ENCODE measurements at places on chromosomes 3 and 15. TPM values are rescaled to one million over a fixed set of nuclear protein-coding genes. Genes with fewer than 3 reads are reported as not detected.
A peak's percentile ranks its signal among the peaks of the same experiment; 100 is the strongest.

GRCh38 chr15:42215913-42216829 is 8.1 kb upstream of the VPS39 start:
- peak; percentile 18 for DNase-seq
- H3K4me1 ChIP-seq = no peaks in the 10 kb centered on the region
- H3K36me3 ChIP-seq = peaks cover 63% of the 10 kb centered on the region

DNA sequence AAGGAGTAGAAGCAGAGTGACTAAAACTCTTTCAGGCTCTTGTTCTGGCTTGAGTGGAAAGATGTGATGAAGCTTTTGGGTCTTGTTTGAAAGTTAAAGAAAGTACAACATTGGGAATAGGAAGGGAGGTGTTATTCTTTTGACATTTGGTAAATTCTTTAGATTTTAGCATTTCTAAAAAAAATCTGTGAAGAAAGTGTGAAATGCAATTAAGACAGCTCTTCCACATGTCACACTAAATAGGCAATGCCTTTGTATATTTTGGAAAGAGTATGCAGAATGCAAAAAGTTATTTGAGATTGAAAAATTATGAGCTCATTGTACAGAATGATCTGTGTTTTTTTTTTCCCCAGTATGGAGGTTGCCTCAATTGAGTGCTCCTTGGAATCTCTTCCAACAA is 532.2 kb upstream of the DPPA4 start:
- DNase-seq = no peak
- no peaks in the 10 kb centered on the region for H3K4me1 ChIP-seq
- no peaks in the 10 kb centered on the region for H3K36me3 ChIP-seq
- H3K27ac ChIP-seq = no peak overlapping the region

- H3K4me1 ChIP-seq = no peaks in the 10 kb centered on the region
- H3K36me3 ChIP-seq = no peaks in the 10 kb centered on the region
- DNase-seq = peak; percentile 19
- peak overlapping the region; percentile 89 for H3K4me3 ChIP-seq
- no peak overlapping the region for H3K27ac ChIP-seq
These were observed 598 bp upstream of the GMNC start for GRCh38 chr3:190863119-190863465.

GRCh38 chr15:31435912-31436628 is 109.4 kb downstream of the KLF13 start:
- H3K27me3 ChIP-seq = no peaks in the 10 kb centered on the region
- H3K27ac ChIP-seq = no peak overlapping the region
- H3K36me3 ChIP-seq = no peaks in the 10 kb centered on the region
- no peak overlapping the region for H3K4me3 ChIP-seq
- H3K4me1 ChIP-seq = peaks cover 15% of the 10 kb centered on the region

Gene UROC1
- not detected for total RNA-seq

DNA sequence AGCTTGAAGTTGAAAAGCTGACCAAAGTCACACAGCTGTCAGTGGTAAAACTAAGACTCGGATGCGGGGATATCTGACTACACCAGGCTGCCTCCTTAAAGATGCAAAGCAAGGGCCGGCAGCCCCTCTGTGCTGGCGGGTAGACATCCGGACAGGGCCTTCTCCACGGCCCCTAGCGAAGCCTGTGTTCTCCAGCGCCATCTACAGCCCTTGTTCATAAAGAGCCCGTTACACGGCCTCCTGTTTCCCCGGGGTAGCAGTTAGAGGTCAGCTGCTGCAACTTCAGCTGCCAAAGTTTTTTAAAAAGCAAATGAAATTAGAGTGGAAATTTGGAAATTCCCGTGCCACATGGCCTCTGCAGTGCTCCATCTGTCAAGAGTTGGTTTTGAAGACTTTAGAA is 383.0 kb downstream of the TBL1XR1 start:
- H3K36me3 ChIP-seq = no peaks in the 10 kb centered on the region
- no peaks in the 10 kb centered on the region for H3K27me3 ChIP-seq
- DNase-seq = peak; percentile 78
- no peak overlapping the region for H3K4me3 ChIP-seq
- no peaks in the 10 kb centered on the region for H3K4me1 ChIP-seq

GRCh38 chr3:152060701-152061100 is 187.3 kb downstream of the SUCNR1 start:
- H3K4me3 ChIP-seq = no peak overlapping the region
- no peak for DNase-seq
- no peaks in the 10 kb centered on the region for H3K36me3 ChIP-seq
- no peaks in the 10 kb centered on the region for H3K27me3 ChIP-seq
- no peaks in the 10 kb centered on the region for H3K4me1 ChIP-seq

DNA sequence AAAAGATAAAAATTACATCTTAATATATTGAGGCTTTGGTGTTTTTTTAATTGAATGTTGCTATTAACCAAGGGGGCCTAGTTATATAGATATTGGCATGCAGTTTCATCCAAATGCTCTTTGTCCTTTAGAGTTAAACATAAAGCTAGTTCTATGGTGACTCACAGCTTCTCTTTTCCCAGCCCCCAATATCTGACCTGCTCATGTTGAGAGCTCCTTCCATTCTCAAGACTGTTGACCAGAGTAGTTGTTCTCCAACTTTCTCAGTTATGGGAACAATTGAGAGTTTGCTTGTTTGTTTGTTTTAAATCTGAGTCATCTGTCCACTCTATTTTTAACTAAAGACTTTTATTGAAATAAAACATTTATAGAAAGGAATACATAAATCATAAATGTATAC is 15.8 kb upstream of the RARB start:
- H3K27me3 ChIP-seq = peaks cover 22% of the 10 kb centered on the region
- no peaks in the 10 kb centered on the region for H3K4me1 ChIP-seq
- no peaks in the 10 kb centered on the region for H3K36me3 ChIP-seq
- H3K27ac ChIP-seq = no peak overlapping the region
- H3K4me3 ChIP-seq = no peak overlapping the region

Gene TGM5
- total RNA-seq = not detected

DNA sequence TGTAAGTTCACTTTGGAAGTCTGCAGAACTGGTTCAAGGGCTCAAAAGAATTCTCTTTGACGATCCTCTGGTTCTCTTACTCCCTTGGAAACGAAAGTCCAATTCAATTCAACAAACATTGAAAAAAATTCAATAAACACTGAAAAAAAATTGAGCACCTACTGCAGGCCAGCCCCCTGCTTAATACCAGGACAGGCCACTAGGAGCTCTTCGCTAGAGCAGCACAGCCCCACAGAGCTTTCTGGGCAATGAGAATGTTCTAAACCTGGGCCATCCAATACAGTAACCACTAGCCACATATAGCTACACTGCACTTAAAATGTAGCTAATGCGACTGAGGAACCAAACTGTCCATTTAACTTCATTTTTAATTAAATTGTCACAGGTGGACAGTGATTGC is 50.4 kb upstream of the DCLK3 start:
- peaks cover 9% of the 10 kb centered on the region for H3K27me3 ChIP-seq
- no peaks in the 10 kb centered on the region for H3K4me1 ChIP-seq
- no peak overlapping the region for H3K4me3 ChIP-seq
- no peak for DNase-seq
- no peak overlapping the region for H3K27ac ChIP-seq

DNA sequence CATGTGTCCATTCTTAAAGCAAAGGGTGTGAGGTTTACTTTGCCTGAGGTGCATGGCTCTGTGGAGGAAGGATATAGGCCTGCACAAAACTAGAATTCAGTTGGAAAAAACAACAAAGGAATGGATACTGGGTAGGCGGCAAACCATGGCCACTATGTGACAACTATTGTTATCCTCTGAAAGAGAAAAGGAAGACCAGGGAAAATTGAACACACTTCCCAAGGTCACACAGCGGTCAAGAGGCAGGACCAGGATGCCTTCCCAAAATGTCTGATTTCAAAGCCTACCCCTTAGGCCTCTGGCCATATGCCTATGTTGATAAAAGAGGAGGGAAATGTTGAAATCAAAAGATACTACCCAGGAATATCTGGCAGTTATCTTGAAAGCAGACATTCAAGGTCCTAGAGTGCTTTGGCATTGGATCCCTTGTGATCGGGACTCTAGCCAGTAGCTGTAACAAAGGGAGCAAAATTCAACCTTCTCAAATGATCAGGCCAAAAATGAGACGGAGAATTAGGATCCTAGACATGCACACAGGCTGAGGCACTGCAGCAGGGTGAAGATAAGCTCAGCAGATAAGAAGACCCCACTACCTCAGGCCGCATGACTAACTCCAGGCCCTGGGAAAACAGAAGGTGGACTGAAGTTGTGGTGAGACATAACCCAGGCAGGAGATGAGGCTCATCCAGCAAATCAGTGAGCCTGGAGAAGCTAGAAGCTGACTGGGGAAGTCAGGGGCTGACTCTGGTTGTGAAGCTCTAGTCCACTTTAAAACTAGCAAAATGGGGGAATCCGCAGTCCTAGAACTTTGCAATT is 292.2 kb downstream of the NEK10 start:
- DNase-seq = no peak
- H3K27ac ChIP-seq = no peak overlapping the region
- H3K4me3 ChIP-seq = no peak overlapping the region
- H3K27me3 ChIP-seq = no peaks in the 10 kb centered on the region
- no peaks in the 10 kb centered on the region for H3K4me1 ChIP-seq

DNA sequence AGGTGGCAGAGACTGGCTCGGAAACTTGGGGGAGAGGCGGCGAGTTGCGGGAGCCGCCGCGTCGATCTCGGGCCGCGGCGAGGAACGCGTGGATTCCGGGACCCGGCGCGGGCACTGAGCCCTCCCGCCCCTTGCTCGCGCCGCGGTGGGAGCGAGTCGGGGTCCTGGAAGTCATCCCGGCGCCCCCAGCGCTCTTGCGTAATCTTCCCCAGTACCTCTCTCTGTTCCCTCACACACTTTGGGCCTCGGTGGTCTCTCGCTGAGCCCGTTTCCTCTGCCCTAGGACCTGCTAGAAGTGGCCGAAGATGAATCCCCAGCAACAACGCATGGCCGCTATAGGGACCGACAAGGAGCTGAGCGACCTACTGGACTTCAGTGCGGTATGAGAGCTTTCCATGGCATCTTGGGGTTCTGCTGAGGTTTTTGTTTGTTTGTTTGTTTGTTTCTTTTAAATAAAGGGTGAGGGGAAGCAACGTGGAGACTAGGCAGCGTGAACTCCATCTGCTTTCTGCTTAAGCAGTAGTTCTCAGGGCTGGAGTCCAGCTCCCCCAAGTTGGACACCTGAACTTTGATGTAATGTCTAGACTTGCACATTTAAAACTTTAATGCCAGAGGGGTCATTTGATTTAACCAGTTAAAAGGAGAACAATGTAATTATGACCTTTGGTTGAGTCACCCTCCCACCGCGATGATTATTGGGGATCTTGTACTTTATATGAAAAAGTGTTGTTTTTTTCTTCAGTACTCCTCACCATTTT is 1.3 kb downstream of the TCF12 start:
- peak overlapping the region; percentile 26 for H3K27ac ChIP-seq
- peaks cover 30% of the 10 kb centered on the region for H3K4me1 ChIP-seq
- H3K4me3 ChIP-seq = peak overlapping the region; percentile 90
- DNase-seq = peak; percentile 23
- H3K27me3 ChIP-seq = no peaks in the 10 kb centered on the region

Gene LIPH
- total RNA-seq = 0.35 TPM

DNA sequence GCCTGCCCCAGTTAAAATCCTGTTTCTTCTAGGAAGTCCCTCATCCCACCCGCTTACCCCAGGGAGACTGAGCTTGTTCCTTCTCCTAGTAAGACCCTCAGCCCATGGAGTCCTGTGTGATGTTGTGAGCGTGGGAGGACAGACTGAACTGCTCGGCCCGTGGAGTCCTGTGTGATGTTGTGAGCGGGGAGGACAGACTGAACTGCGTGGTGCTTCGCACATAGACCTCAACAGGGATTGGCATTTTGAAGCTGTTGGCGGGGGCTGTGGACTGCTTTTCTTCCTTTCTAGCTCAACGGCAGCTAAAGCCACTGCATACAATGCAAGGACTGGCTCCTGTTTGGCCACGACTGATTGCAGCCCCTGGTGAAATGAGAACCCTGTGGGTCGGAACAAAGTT is 1.6 kb upstream of the SPTBN5 start:
- H3K36me3 ChIP-seq = peaks cover 8% of the 10 kb centered on the region
- no peak overlapping the region for H3K4me3 ChIP-seq
- H3K4me1 ChIP-seq = peaks cover 20% of the 10 kb centered on the region
- no peak for DNase-seq
- H3K27ac ChIP-seq = peak overlapping the region; percentile 86

All from PC-3 (cell line).